ENCODE measurements at places on chromosomes 13 and 19.

GRCh38 chr13:33483471-33483870, 197.9 kb upstream of the STARD13 start:
- H3K4me1 ChIP-seq, result peaks cover 3% of the 10 kb centered on the region
- no peaks in the 10 kb centered on the region for H3K36me3 ChIP-seq
- no peak for DNase-seq
- no peak overlapping the region for H3K4me3 ChIP-seq

DNA sequence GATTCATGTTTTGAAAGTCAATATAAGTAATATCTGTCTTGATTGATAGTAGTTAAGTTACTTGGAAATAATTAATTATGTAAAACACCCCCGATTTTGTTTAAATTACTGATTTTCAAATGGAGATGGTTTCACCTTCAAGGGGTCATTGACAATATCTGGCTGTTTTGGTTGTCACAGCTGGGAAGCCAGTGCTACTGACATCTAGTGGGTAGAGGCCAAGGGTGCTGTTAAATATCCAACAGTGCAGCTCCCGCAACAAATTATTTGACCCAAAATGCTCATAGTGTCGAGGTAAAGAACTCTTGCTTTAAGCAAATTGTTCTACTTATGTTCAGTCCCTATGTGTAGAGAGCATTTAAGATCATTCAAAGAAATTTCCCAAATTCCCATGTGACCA, 50.6 kb upstream of the PCDH20 start:
- no peak overlapping the region for H3K27ac ChIP-seq
- H3K36me3 ChIP-seq, result no peaks in the 10 kb centered on the region
- no peaks in the 10 kb centered on the region for H3K27me3 ChIP-seq
- no peak overlapping the region for H3K4me3 ChIP-seq
- H3K4me1 ChIP-seq, result no peaks in the 10 kb centered on the region

GRCh38 chr13:93690139-93690538, 463.5 kb downstream of the GPC6 start:
- H3K27me3 ChIP-seq, result no peaks in the 10 kb centered on the region
- DNase-seq, result no peak
- no peak overlapping the region for H3K4me3 ChIP-seq
- H3K4me1 ChIP-seq, result no peaks in the 10 kb centered on the region
- no peaks in the 10 kb centered on the region for H3K36me3 ChIP-seq
- H3K27ac ChIP-seq, result no peak overlapping the region

DNA sequence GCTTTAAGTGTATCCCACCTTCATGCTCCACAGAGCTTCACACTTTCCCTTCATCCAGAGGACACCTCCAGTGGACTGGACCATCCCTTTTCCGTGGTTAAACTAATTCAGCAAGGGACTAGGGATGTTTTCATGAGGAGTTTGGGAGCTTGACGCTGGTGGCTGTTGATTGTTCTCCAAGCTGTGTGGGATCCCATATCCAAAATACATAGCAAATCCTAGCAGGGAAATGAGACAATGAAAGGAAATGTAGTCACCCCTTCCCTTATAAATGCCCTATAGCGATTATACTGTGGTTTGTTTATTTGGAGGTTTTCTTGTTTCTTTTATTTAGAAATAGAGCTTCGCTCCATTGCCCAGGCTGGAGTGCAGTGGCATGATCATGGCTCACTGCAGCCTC, 31.6 kb upstream of the DPRX start:
- DNase-seq, result no peak
- H3K27ac ChIP-seq, result no peak overlapping the region
- no peaks in the 10 kb centered on the region for H3K4me1 ChIP-seq
- no peak overlapping the region for H3K4me3 ChIP-seq

DNA sequence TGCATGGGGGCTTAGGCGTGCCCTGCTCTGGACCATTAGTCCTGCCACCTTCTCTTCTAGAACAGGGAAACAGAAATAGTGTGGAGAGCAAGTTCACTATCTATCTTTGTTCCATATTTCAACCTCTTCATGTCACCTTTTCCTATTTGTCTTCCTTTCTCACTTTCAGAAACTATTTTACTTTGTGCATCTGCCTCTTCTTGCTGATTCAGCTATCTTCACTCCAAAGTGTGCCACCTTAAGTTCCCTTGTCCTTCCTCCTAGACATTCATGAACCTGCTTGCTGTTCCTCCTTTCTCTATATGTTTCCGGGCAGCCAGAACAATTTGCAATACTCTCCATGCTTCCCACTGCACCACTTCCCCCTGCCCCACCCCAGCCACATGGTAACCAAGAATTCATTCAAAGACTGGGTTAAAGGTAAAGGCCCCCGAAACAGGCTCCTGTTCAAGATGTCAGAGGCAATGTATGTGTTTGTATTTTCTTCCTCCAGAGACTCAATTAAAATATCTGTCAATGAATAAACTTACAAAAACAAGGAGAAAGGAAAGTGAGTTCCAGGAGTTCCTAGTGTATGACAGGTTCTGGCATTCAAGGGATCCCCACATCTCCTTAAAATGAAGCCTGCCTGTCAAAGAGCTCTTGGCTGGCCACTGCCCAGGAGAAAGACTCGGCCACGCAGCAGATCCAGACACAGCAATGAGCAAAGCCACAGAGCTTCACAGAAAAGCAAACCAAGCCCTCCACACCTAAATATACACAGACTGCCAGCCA, 268.1 kb downstream of the DNAJC15 start:
- H3K4me3 ChIP-seq, result no peak overlapping the region
- no peaks in the 10 kb centered on the region for H3K4me1 ChIP-seq
- no peaks in the 10 kb centered on the region for H3K36me3 ChIP-seq
- H3K27me3 ChIP-seq, result no peaks in the 10 kb centered on the region
- no peak for DNase-seq

- no peaks in the 10 kb centered on the region for H3K27me3 ChIP-seq
- no peaks in the 10 kb centered on the region for H3K4me1 ChIP-seq
- no peak overlapping the region for H3K4me3 ChIP-seq
- no peak for DNase-seq
Observed at GRCh38 chr13:58960888-58961287, 1202.8 kb downstream of the DIAPH3 start.

DNA sequence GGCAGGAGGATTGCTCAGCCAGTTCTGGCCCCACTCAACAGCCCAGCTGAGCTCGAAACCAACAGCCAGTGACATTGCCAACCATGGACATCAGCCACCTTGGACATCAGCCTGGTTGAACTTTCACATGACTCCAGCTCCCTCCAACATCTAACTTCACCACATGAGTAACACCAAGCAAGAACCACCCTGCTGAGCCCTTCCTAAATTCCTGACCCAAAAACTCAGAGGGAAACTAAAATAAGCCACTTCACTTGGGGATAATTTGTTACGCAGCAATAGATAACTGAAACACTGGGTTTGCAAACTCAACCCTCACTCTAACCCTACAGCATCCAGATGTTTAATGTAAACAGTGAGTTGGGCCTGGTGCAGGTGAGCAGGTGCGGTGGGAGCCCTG, 10.7 kb upstream of the LRFN3 start:
- H3K36me3 ChIP-seq, result no peaks in the 10 kb centered on the region
- H3K4me1 ChIP-seq, result peaks cover 41% of the 10 kb centered on the region
- no peaks in the 10 kb centered on the region for H3K27me3 ChIP-seq
- no peak for DNase-seq
- no peak overlapping the region for H3K4me3 ChIP-seq
- no peak overlapping the region for H3K27ac ChIP-seq

DNA sequence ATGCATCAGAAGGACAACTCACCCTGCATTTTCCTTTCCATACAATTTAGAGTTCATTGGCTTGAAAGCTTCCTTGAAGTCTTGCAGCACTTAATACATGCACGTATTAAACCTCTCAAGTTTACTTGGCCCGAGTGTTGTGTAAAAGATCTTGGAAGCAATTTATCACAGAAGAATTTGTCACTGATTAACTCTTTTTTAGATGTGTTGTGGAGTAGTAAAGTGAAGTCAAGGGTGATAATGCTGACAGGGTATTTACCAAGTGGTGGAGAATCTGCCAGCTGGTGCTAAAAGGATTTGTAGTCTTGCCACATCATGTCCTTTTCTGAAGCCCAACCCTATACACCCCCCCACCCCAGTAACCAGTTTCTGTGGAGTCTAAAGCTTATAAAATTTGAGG, 421.0 kb upstream of the MIR17HG start:
- no peak overlapping the region for H3K27ac ChIP-seq
- no peaks in the 10 kb centered on the region for H3K4me1 ChIP-seq
- H3K36me3 ChIP-seq, result no peaks in the 10 kb centered on the region
- no peak for DNase-seq
- H3K27me3 ChIP-seq, result no peaks in the 10 kb centered on the region

DNA sequence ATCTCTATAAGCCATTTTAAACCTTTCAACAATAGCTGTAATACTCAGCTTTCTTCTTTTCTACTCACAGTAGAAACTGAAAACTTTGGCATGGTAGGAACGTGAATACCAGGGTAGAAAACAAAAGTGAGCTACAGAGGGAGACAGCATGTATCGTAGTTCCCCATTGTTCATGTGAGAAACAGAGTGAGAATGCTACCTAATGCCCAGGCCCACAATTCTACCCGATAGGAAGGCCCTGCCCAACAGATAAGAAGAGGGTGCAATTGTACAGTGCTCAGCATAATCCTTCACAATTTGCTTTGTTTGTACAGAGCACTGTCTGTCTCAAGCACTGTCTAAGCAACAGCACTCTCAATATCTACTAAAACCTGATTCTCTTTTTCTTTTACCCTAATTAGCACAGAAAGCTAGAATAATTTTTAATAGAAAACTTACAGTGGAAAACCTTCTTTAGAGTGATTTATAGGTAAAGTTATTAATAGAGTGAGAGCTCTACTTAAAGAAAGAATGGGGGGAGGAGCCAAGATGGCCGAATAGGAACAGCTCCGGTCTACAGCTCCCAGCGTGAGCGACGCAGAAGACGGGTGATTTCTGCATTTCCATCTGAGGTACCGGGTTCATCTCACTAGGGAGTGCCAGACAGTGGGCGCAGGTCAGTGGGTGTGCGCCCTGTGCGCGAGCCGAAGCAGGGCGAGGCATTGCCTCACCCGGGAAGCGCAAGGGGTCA, 322.3 kb downstream of the EFNB2 start:
- H3K27me3 ChIP-seq, result no peaks in the 10 kb centered on the region
- no peak overlapping the region for H3K4me3 ChIP-seq
- DNase-seq, result no peak
- H3K27ac ChIP-seq, result no peak overlapping the region
- no peaks in the 10 kb centered on the region for H3K4me1 ChIP-seq

- peaks cover 4% of the 10 kb centered on the region for H3K4me1 ChIP-seq
- no peak overlapping the region for H3K27ac ChIP-seq
- no peak for DNase-seq
- no peaks in the 10 kb centered on the region for H3K27me3 ChIP-seq
- H3K36me3 ChIP-seq, result no peaks in the 10 kb centered on the region
Observed at GRCh38 chr13:80399340-80400163, 58.6 kb upstream of the SPRY2 start.

GRCh38 chr19:49533551-49534488, 6.0 kb downstream of the RCN3 start:
- H3K4me3 ChIP-seq, result peak overlapping the region; percentile 31
- H3K27ac ChIP-seq, result no peak overlapping the region
- DNase-seq, result peak; percentile 65
- H3K36me3 ChIP-seq, result peaks cover 38% of the 10 kb centered on the region
- H3K27me3 ChIP-seq, result no peaks in the 10 kb centered on the region

DNA sequence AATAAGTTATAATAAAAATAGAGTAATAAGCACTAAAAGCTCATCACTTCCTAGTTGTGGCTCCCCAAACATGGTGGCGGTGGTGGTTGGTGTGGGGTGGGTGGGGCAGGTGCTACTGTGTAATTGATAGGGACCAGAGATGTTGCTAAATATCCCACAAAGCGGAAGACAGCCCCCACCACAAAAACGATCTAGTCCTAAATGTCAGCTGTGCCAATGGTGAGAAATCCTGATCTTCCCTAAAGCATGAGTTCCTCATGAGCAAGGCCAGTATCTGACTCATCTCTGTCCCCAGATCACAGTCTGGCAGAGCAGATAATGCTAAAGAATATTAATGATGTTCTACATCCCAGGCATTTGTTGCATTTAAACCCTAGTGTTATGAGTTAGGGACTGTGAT, 1.9 kb upstream of the EDDM13 start:
- peaks cover 28% of the 10 kb centered on the region for H3K4me1 ChIP-seq
- H3K27ac ChIP-seq, result no peak overlapping the region
- H3K36me3 ChIP-seq, result no peaks in the 10 kb centered on the region
- peak; percentile 95 for DNase-seq
- no peaks in the 10 kb centered on the region for H3K27me3 ChIP-seq

DNA sequence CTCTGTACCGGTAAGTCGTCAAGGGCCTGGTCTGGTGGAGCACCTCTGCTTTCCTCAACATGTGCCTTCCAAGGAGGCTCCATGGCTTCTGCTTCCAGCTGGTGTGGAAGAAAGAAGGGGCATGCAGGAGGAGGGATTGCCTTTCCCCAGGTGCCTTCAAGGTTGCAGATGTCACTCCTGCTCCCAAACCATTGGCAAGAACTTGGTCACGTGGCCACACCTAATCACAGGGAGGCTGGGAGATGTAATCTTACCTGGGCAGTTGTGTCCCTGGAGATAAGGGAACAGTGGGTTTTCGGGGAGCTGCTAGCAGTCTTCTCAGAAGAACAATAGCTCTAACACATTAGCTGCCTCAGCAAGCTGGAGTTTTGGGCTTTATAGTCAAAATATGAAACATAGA, 9.7 kb upstream of the GPR18 start:
- no peak overlapping the region for H3K4me3 ChIP-seq
- DNase-seq, result no peak
- H3K4me1 ChIP-seq, result peaks cover 44% of the 10 kb centered on the region
- H3K27me3 ChIP-seq, result no peaks in the 10 kb centered on the region
- H3K36me3 ChIP-seq, result peaks cover 7% of the 10 kb centered on the region

- H3K4me1 ChIP-seq, result no peaks in the 10 kb centered on the region
- no peak overlapping the region for H3K27ac ChIP-seq
- no peaks in the 10 kb centered on the region for H3K27me3 ChIP-seq
- H3K4me3 ChIP-seq, result no peak overlapping the region
- no peaks in the 10 kb centered on the region for H3K36me3 ChIP-seq
Observed at GRCh38 chr13:37068962-37069361, 9.5 kb upstream of the SUPT20H start.

GRCh38 chr19:58366585-58367430, 4.3 kb upstream of the ZNF497 start:
- H3K4me3 ChIP-seq, result no peak overlapping the region
- H3K4me1 ChIP-seq, result peaks cover 30% of the 10 kb centered on the region

- H3K36me3 ChIP-seq, result no peaks in the 10 kb centered on the region
- no peak overlapping the region for H3K4me3 ChIP-seq
- peaks cover 34% of the 10 kb centered on the region for H3K4me1 ChIP-seq
- DNase-seq, result no peak
- H3K27ac ChIP-seq, result no peak overlapping the region
Observed at GRCh38 chr13:75316427-75316826, 165.5 kb downstream of the TBC1D4 start.

DNA sequence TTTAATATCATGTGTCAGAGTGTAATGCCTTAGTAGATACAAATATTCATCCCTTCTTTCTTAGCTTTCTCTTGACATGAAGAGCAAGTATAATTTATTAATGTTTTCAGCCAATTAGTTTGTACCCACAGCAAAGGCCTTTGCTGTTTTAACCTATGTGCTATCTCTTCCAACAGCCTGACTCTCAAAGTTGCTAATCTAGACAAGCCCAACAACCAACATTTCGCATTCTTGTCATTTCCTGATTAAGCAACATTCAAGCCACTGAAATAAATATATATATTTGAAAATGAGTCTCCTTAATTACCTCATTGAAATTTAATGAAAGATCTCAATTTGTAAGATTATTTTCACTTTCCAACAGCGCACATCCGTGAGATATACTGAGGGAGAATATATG, 18.5 kb downstream of the EPSTI1 start:
- no peaks in the 10 kb centered on the region for H3K27me3 ChIP-seq
- H3K4me3 ChIP-seq, result no peak overlapping the region
- H3K36me3 ChIP-seq, result peaks cover 4% of the 10 kb centered on the region
- no peak for DNase-seq
- no peak overlapping the region for H3K27ac ChIP-seq
